ENCODE measurements at places on chromosomes 12 and 14.
A peak's percentile ranks its signal among the peaks of the same experiment; 100 is the strongest.

DNA sequence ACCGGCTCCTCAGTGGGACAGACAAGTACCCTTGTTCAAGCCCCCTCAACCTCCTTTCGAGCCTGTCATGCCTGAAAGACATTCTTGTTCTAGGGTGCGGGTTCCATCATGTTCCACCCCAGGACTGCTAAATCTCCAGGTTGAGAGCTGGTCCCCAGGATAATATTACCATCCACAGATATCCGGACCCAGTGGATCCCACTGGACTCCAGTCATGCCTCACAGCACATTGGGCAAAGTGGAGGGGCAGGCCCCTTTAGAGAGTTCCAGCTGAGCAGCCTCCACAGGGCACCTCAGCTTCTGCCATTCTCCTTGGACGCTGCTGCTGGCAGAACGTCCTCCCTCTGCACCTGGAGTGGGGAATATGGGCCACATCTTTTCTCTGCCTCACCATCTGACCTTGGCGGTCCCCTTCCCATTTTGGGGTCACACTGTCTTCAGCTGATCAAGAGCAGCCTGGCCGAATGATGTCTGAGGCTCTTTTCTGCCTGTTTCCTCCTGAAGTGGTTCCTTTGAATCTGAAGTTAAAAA is 137.4 kb downstream of the BCL11B start:
- DNase-seq, result no peak

GRCh38 chr12:52971679-52972329 is 22.9 kb downstream of the KRT18 start:
- no peak for DNase-seq

DNA sequence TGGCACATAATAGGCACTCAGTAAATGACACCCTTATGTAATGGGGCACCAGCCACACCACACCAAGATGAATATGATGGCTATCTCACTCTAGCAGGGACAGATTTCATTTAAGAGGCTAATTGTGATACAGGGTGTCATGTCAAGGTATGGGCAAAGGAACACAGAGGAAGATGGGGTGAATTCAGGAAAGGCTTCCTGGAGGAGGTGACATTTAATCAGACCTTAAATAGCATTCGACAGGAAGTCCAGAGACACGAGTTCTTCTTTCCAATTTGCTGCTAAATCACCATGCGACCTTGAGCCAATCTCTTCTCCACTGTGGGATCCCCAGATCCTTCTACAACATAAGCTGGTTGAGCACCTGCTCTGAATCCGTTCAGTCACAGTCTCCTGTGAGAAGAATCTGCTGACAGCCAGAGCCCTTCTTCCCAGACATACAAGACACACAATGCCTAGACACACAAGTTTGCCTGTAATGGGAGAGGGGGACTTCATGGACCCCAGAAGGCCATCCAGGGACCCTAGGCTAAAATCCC is 1.5 kb upstream of the DTX1 start:
- no peak for DNase-seq

GRCh38 chr12:51907083-51907855 is at the start of gene ACVRL1:
TSS of gene ACVRL1 (plus strand) at chr12:51907504. CDS start at chr12:51912475, 4,971 bp downstream.
- peak; percentile 57 for DNase-seq

GRCh38 chr12:38162708-38163441 is 153.7 kb upstream of the ALG10B start:
- peak; percentile 43 for DNase-seq

DNA sequence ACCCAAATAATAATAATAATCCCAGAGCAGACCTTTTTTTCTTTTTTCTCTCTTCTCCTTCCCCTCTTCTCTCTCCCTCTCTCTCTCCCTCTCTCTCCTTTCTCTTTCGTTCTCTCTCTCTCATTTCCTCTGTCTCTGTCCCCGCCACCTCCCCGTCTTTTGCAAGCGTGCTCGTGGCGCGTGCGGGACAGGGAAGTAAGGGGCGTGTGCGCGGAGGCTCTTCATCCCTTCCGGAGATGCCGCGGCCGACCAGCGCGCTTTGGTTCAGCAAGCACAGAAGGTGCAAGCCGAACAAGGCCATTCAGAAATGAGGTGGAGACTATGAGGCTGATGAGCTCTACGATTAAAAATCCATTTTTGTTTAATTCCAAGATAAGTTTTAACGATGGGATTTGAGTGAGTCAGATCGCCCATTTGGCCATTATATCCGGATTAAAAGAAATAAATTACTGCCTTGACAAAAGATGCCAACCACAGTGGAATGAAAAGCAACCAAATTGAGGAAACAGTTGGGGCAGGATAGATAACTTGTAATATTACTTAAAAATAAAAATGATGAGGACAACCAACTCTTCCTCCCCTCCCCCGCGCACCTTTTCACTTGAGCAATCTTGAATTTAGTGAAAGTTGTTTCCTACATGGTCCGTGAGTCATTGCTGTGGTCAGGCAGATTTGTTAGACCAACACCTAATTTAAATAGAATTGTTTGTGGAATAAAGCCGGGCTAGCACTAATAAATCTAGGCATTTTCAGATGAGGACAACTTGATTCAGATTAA is 1.2 kb upstream of the AMIGO2 start:
- DNase-seq, result peak; percentile 68

- DNase-seq, result no peak
Observed at GRCh38 chr14:101797856-101798255, 36.3 kb downstream of the PPP2R5C start.

Data from psoas muscle (tissue), 8 donors.